ENCODE measurements at places on chromosomes 13 and 19. TPM values are rescaled to one million over a fixed set of nuclear protein-coding genes. Genes with fewer than 3 reads are reported as not detected.

The ZNF730 gene
- 4.5 TPM for total RNA-seq

The ZNF681 gene
- total RNA-seq = 3.5 TPM

The OVOL3 gene
- not detected for total RNA-seq

- no peak for DNase-seq
Observed at GRCh38 chr13:67156723-67157060, 73.4 kb downstream of the PCDH9 start.

The IQCN gene
- 0.07 TPM for total RNA-seq

DNA sequence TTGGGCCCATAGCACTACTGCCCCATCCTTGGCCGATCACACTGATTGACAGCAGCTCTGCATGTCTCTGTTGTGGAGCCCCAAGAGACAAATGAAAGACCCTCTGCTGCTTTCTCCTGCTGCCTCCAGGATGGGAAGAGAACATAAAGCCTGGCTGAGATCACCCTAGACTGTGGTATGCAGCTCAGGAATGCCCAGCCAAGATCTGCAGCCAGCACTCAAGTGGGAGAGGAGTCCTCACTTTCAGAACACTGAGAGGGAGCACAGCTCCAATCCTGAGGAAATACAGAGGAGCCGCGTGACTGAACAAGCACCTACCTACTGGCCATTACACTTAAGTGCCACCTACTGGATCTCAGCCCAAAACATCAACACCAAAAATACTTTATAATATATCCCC is 203.0 kb downstream of the POSTN start:
- DNase-seq = no peak

The GRIK5 gene
- total RNA-seq = 2.5 TPM

DNA sequence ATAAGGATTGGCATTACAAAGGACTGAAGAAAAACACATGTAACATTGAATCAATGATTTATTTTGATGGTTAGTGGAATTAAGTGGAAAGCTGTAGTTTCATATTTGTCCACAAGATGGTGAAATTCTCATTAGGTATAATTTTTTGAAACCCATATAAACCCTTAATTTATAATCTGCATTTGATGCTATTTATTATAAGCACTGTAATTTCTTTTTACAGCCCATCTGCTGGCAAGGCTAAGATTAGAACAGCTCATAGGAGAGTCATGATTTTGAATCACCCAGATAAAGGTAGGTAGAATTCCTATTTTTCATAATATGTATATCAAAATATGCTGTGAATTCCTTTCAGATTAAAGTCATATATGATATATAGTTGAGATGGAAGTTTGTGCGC is 62.2 kb downstream of the DNAJC15 start:
- DNase-seq = no peak

DNA sequence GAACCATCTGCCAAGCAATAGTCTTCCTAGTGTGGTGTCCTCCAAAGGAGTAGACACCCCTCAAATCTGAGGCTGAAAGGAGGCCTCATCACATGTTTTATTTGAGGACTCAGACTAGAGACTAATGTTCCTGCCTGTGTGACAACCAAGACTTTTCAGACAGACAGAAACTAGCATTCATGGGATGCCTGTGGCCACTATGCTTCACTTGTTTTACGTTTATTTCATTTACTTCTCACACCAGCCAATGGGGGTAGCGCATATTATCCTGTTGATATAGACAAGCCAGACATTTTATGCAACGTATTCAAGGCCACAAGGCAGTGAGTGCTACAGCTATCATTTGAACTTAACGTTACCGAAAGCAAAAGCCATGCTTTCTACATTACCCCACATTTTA is 391.7 kb upstream of the HTR2A start:
- DNase-seq = no peak

The ZNF135 gene
- 3.5 TPM for total RNA-seq

- no peak for DNase-seq
Observed at GRCh38 chr13:36920616-36921185, 663 bp upstream of the SMAD9 start.

GRCh38 chr19:15274477-15274876 is 42.2 kb upstream of the EPHX3 start:
- no peak for DNase-seq

The URAD gene
- not detected for total RNA-seq

The BRME1 gene
- 0.58 TPM for total RNA-seq

The MKNK2 gene
- total RNA-seq = 118 TPM

DNA sequence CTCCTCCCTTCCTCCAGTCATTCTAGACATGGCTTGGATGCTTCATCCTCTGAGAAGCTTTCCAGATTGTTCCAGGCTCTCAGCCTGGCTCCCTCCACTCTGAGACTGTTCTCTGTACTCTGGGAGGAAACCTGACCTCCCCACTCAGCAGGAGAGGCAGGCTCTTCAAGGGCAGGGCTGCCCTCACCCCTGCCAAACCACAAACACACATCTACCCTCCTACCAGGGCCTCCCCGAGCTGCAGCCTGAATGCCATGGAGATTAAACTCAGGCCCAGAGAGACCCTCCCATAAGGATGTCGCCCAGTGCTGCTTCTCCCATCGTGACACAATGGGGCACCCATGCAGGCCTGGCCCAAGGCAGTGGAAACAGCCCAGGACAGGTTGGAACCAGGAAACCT is 16.2 kb downstream of the NUMBL start:
- DNase-seq = no peak

DNA sequence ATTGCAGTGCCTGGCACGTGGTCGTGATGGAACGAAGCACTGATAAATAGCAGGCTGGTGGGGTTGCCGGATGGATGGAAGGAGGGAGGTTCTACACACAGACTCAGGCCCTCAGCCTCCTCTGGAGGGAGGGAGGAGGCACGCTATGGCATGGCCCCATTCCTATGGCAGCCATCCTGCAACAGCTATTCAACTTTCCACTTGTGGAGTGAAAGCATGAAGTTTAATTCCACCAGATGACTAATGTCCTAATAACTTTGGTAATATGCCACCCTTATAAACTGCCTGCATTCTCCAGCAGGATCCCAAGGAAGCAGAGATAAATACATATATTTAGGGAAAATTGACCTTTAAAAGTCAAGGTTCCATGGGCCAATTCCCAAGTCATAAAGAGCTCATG is 92.4 kb downstream of the KL start:
- no peak for DNase-seq

The PODNL1 gene
- 0.46 TPM for total RNA-seq

- no peak for DNase-seq
Observed at GRCh38 chr19:18420930-18421329, 1.7 kb downstream of the SSBP4 start.

- DNase-seq = no peak
Observed at GRCh38 chr13:110589793-110590390, 25.5 kb upstream of the NAXD start.

GRCh38 chr19:1402411-1403070 is 1.2 kb upstream of the GAMT start:
- no peak for DNase-seq

The DAZAP1 gene
- total RNA-seq = 53.8 TPM

The PTPRH gene
- total RNA-seq = 1.1 TPM

The SBK3 gene
- 0.23 TPM for total RNA-seq

The ACP7 gene
- 0.22 TPM for total RNA-seq

DNA sequence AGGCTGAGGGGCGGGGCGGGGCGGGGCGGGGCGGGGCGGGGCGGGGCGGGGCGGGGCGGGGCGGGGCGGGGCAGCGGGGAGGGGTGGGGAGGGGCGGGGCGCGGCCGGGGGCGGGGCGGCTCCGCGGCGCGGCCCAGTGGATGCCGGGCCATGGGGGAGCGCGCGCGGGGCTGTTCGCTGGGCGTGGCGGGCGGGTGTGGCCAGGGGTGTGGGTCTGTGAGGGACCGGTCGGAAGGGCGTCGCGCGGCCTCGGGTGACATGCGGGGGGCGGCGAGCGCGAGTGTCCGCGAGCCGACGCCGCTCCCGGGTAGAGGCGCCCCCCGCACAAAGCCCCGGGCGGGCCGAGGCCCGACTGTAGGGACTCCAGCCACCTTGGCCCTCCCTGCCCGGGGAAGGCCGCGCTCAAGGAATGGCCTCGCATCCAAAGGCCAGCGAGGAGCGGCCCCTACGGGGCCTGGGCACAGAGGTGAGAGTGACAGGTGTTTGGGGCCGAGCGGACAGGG is at the start of gene ZFP28:
TSS of gene ZFP28 (plus strand) at position 188 of the 503 bp plus-strand sequence. CDS start at position 259, 71 bp downstream.
- no peak for DNase-seq

- DNase-seq = no peak
Observed at GRCh38 chr19:10408511-10409283, 5.4 kb upstream of the CDC37 start.

DNA sequence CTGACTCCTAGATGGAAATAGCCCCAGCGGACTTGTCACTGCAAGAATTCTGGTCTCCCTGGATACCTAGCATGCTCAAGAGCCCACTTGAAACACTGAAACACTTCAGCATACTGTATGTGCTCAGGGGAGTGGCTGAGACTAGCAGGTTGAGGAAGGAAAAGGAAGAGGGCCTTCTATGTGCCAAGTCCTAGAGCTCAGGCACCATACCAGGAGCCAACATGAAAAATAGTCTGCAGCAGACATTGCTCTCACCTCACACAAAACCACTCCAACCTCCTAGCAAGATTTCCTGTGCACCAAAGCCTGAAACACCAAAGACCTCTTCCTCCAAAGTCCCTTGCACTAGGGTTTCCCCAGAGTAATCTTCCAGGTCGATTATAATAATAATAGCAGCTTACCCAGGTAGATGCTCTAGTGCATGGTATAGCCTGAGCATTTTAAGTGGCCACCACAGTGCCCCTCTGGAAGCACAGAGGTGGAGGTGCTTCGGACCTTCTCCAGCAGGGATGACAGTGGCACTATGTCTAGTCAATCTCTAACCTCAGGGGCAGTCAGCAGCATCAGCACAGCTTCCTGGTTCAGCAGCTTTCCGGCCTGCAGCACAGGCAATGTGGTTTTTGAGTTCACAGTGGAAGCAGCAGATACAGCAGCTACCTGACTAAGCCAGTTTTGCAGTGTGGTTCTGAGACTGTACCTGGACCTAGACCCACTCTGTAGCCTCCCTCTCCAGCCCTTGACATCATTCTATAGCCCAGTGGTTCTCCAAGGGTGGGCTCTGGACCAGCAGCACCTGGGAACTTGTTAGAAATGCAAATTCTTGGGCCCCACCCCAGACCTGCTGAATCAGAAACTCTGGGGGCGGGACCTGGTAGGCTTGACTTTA is 45.6 kb upstream of the UBE2L5 start:
- no peak for DNase-seq

- DNase-seq = no peak
Observed at GRCh38 chr19:3606690-3607289, at the start of gene TBXA2R. Gene TBXA2R (minus strand): TSS chr19:3606875. CDS start chr19:3600634, 6,241 bp downstream.

DNA sequence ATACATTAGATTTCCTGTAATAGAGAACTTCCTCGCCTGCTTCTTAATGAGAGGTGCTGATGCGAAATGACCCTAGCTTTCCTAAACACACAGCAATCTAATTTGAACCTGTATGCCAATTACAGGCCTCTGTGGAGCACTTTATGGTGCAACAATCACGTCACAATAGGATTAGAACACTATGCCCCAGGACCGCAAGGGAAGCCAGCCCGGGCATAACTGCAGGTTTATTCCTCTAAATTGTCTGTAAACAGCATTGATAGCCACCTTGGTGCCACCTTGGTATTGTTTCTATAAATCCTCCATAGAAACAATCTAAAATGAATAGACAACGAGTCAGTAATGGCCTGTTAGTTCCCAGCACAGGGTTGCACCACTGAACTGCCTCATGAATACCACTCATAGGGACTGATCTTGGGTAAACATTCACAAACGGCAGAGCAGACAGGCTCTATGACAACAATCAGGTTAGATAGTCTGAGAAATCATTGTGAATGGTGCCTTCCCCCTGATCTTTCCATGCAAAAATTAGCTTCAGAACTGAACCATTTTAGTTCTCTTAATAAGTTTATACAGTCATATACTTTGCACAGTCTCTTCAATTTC is 182.5 kb upstream of the OBI1 start:
- no peak for DNase-seq

DNA sequence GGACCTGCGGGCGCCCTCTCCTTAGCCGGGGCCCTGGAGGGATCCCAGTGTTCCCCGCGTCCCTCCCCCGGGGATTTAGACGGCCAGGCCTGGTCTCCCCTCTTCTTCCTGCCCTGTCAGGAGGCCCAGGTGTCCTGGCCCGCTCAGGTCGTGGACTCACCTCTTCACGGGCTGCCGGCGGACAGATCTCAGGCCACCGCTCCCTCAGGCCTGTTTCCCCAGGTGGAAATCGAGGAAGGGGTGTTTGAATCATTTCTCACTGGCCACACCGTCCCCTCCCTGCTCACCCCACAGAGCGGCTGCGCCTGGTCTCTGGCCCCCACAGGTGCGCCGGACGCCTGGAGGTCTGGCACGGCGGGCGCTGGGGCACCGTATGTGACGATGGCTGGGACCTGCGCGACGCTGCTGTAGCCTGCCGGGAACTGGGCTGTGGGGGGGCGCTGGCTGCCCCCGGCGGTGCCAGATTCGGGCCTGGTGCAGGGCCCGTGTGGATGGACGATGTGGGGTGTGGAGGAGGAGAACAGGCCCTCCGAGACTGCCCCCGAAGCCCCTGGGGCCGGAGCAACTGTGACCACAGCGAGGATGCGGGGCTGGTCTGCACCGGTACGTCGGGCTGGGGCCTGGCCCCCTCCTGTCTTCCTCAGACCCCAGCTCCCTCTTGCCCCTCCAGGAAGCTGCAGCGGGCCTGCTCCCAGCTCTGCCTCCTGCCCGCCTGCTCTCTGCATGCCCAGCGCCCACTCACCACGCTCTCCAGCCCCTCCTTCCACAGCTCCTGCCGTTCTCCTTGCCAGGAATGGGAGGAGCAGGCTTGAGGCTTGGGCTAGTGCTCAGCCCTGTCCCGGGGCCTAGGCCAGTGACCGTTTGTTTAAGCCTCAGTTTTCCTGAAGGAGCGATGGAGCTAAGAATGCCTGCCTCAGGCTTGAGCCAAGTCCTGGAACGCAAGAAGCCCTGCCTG is 2.5 kb downstream of the SSC5D start:
- DNase-seq = no peak

GRCh38 chr13:73722120-73722519 is 412.1 kb downstream of the KLF12 start:
- peak; percentile 72 for DNase-seq

The CLEC17A gene
- not detected for total RNA-seq

GRCh38 chr19:31096062-31096830 is 253.0 kb downstream of the TSHZ3 start:
- DNase-seq = no peak

The C19orf18 gene
- total RNA-seq = not detected

Data from epithelial cell of proximal tubule (primary cell).